ENCODE measurements at places on chromosomes 13 and 19. TPM values are rescaled to one million over a fixed set of nuclear protein-coding genes. Genes with fewer than 3 reads are reported as not detected.

GRCh38 chr13:30103161-30103840 lies 204.1 kb downstream of the KATNAL1 start:
- DNase-seq, result no peak

GRCh38 chr13:48646791-48647190 lies 6.9 kb upstream of the CYSLTR2 start:
- no peak for DNase-seq

GRCh38 chr13:91313103-91313502 lies 34.4 kb upstream of the MIR17HG start:
- DNase-seq, result no peak

DNA sequence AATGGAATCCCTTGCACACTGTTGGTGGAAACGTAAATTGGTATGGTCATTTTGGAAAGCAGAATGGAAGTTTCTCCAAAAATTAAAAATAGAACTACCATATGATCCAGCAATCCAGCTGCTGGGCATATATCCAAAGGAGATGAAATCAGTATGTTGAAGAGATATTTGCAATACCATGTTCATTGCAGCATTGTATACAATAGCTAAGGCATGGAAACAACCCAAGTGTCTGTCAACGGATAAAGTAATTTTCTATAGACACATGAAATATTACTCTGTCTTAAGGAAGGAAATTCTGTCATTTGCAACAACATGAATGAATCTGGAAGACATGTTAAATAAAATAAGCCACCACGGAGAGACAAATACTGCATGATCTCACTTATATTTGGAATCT lies 124.7 kb downstream of the GPC5 start:
- no peak for DNase-seq

Gene PCDH9
- 0.38 TPM for total RNA-seq
